ENCODE measurements at places on chromosomes 7 and 10.

DNA sequence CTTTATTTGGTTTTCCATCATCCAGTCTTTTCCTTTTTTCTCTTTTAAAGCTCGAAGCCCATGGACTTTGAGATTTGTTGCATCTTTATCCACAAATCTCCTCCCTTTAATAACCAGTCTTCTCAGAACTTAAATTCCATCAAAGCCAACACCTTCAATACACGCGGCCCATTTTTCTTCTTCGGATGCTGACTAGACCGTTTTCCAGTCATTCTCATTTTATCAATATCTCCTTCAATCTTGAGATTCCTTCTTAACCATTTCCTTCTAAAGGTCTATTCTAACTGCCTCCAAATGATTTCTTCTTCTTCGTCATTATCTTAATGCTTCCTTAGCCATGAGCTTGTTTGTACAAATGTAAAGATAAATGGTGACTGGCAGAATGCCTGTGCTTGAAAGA lies 173.5 kb downstream of the BAMBI start:
- DNase-seq: no peak

DNA sequence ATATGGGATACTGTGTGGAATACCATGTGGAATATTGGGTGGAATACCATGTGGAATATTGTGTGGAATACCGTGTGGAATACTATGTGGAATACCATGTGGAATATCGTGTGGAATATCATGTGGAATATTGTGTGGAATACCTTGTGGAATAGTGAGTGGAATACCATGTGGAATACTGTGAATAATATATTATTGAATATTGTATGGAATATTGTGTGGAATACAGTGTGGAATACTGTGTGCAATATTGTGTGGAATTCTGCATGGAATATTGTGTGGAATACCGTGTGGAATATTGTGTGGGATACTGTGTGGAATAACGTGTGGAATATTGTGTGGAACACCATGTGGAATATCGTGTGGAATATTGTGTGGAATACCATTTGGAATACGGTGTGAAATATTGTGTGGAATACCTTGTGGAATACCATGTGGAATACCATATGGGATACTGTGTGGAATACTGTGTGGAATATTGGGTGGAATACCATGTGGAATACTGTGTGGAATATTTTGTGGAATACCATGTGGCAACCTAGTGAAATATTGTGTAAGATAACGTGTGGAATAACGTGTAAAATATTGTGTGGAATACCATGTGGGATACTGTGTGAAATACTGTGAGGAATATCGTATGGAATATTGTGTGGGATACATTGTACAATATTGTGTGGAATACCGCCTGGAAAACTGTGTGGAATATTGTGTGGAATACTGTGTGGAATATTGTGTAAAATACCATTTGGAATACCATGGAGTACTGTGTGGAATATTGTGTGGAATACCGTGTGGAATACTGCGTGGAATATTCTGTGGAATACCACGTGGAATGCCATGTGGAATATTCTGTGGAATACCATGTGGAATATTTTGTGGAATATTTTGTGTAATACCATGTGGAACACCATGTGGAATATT lies 133.9 kb upstream of the CHST15 start:
- DNase-seq: no peak

DNA sequence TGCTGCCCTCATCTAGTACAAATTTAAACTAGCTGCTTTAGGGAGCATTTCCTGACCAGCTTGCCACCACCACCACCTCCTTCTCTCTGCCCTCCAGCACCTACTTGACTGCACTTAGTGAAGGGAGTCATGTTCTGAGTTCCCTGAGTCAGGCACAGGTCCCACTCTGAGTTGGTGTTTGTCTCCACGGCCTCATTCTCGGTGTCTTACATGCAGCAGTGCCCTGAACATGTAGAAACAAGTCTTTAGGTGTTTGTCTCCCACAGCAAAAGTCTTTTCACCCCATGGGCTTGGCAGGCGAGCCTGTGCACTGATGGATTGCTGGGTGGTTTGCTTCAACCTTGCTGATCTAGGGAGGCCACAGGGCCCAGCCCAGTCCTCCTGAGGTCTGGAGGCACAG lies 16.9 kb downstream of the TSPAN14 start:
- no peak for DNase-seq

DNA sequence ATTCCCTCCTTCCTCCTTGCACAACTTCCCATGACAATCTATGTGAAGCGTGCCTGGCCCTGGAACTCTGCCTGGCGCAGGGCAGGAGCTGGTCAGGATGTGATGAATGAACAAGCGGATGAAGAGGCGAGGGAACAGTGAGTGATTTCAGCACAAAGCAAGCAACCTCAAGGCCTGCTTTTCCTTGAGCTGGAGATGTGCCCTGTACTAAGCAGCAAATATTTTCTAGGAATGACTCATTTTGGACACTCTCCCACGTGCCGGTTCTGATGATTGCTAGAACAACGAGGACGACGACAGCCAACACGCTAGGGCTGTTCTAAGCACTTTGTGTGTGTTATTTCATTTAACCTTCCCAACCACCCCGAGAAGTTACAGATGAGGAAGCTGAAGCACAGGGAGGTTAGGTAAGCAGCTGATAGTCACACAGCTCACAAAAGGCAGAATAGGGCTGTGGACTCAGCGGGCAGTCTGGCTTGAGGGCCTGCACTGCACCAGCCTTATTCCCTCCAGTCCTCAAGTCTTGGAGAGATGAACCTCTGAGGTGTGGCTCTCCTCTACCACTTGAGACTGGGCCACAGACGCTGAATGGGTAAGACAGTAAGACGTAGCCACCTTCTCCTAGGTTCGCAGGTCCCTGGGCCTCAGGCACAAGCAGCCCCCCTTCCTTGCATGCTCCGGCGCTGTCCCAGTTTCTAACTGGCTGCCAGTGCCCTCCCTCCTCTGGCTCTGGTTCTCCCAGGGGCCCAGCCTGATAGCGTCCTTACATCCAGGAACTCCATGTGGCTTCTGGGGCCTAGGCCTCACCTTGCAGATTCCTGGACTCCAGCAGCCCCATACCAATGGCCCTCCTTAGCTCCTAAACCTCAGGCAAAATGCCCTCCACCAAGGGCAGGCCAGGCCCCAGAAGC lies 59.0 kb downstream of the YKT6 start:
- DNase-seq: no peak

DNA sequence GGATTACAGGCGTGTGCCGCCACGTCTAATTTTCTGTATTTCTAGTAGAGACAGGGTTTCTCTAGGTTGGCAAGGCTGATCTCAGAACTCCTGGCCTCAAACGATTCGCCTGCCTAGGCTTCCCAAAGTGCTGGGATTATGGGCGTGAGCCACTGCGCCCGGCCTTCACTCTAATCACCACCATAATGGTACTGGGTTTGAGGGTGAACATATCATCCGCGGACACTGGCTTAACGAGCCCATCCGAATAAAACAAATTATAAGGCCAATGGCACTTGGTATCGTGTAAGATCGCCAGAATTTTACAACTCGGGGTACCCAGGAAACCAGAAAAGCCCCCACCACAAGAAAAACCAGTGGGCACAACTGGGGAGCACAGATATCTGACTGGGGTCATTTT lies 580 bp downstream of the FAM200A start:
- DNase-seq: no peak

GRCh38 chr7:157937406-157937805 lies 600.6 kb downstream of the DNAJB6 start:
- DNase-seq: no peak

- no peak for DNase-seq
Measured at GRCh38 chr7:134690614-134691504, 44.2 kb downstream of the BPGM start.

DNA sequence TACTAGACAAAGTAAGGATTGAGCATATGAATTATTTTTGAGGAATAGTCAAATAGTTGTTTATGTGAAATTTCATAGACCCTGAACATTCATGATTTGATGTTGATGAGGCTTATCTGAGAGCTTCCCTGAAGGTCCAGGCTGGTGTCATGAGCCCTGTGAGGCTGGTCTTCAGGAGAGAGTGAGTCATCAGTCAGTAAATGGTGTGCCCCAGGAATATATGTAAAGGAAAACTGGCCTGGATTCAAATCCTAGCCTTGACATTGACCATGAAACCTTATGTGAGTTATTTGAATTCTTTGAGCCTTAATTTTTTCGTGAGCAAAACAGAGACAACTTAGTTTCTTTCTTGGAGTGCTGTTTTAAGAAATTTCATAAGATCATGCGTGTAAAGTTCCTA lies 6.2 kb downstream of the TMEM236 start:
- no peak for DNase-seq

- no peak for DNase-seq
Measured at GRCh38 chr10:60358282-60358681, 31.4 kb downstream of the ANK3 start.

- DNase-seq: no peak
Measured at GRCh38 chr7:132782777-132783640, 206.7 kb upstream of the PLXNA4 start.

DNA sequence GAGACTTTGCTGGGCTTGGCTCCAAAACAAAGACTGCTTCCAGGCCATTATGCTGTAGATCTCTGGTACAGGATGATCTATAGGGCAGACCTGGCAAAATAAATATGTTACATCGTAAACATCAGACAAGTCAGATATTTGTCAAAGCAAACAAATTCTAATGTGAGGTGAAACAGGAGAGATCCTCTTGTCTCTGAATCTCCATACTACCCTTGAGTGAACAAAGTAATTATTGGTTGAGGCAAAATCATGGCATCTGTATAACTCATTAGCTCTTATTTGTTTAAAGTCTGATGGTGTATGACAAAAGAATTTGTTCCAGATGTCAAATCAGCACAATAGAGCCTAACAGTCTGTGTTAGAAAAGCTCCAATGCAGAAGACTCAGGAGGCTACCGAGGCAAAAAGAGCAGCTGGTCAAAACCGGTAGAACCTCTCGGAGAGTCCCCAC lies 1291.5 kb downstream of the TYW1 start:
- no peak for DNase-seq

GRCh38 chr10:26780793-26781601 lies 79.8 kb downstream of the ABI1 start:
- DNase-seq: peak; percentile 58

- DNase-seq: no peak
Measured at GRCh38 chr10:79249186-79250121, 97.8 kb upstream of the PPIF start.

DNA sequence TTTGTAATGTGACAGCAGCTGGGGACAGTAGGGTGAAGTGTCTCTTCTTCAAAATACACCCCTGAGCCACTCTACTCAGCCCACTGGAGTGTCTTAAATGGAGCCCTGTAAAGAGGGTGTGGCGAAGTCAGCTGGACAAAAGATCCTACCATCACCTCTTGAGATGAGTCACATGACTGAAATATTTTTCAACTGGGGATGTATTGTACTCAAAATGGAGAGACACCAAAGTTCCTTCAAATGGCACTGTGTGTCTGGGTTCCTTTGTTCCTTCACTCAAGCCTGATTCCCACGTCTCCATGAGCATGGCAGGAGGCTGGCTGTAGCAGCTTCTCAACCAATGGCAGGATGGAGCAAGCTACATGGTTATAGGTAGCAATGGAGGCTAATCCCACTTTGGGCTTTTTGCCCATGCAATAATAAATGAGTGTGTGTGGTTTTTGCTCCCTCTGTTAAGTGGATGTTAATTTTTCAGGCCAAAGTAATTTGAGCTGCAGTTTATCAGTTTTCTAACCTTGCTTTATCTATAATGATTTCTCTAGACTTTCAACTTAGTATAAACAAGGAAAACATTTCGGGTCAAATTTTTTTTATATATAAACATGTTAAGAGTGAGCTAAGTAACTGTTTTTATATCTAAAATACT lies 68.2 kb downstream of the CLEC2L start:
- DNase-seq: peak; percentile 33

DNA sequence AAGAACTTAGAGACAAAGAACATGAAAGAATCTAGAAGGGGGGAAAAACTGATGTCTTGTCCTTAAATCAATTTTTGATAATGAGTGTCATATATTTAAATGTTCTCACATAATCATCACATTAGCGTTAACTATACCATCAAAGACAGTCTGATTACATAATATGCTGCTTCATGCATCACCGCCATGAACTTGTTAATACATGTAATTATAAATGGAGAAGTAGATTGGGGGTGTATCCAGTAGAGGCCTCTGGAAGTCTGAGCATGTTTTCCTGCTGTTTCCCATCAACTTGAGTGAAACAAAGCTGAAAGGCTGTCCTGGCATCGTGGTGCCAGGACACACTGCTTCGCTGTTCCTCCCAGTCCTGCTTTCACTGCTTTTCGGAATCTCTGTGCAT lies 48.2 kb downstream of the PRLHR start:
- no peak for DNase-seq

DNA sequence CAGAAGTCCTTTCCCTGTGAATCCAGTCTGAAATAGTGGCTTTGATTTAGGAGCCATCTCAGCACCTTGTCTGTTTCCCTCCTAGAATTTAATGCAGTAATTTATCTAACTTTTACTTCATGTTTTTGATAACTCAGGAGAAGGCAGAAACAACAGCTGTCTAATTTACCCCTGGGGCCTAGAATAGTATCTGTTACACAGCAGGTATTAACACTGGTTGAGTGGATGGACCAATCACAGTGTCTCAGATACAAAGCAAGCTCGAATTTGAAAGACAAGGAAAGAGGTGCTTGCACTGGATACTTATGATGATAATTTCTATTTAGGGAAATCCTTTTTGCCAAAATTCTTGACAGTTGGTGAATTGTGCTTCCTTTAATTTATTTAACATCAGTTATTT lies 23.4 kb downstream of the CHRM2 start:
- DNase-seq: no peak

DNA sequence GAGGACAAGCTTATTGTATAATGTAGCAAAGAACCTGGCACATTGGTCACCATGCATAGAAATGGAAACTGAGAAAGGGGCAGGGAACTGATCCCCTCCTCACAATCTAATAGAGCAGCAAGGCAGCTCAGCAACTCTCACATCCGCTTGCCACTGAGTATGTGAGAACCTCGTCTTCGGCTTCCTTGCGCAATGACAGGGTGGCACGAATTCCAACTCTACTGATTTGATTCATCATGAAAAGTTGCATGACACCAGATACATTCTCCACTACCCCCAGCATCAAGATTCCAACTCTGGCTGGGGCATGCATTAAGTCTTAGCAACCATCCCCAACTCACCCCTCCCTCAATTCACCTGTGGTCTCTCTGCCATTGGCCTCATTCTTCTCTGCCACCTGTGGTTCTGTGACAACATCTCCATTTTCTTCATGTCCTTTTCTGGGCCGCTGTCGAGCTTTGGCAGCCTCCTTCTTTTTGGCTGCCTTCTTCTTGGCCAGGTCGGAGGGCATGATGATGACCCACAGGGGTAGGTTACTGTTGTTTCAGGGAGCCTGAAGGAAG lies 976 bp downstream of the ABCF2 start:
- DNase-seq: no peak

GRCh38 chr10:118732245-118733165 lies 22.3 kb downstream of the CACUL1 start:
- no peak for DNase-seq
